ENCODE measurements at places on chromosomes 1 and 21. TPM values are rescaled to one million over a fixed set of nuclear protein-coding genes. Genes with fewer than 3 reads are reported as not detected.

DNA sequence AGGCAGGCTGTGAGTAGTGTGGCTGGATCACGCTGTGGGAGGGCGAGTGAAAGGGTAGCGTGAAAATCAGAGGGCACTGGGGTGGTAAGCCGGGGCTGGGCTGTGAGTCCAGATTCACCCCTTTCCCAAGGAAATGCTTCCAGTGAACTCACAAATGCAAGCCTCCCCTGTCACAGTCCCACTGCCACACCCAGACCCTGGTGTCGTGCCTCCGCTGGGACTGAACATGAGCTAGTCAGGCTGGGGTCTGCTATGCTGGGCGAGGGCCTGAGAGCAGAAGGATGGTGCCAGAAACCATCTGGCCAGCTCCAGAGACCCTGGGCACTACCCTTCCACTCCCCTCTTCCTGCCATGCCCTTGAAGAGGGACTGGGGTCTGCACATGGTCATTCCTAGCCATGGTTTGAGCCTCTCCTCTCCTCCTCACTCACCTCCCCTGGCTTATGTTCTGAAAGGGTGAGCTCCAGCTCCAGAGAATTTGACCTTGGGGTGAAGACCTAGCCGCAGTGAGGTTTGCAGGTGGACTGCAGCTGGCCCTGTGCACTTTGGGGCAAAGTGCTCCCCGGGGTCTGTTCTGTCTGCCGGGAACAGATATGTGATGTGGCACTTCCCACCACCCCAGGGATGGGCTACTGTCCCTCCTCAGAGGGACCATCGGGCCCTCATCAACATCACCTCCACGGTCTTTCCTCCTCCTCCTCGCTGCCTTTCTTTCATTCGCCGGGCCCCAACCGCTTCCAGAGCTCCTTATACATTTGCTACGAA, 365.6 kb downstream of the RPS6KC1 start:
- no peak for DNase-seq

DNA sequence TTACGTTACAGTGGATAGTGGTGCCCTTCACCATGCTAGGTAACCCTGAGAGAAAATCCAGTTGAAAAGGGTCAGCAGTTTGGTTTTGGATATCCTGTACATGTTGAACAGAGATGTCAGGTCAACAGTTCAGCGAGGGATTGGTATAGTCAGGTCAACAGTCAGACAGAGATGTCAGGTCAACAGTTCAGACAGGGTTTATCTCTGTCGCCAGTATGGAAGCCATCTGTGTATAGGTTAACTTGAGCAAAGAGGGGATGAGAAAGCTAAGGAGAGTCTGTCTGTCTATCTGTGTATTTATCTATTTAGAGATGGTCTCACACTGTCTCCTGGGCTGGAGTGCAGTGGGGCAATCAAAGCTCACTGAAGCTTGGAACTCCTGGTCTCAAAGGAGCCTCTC, 17.7 kb downstream of the DHDDS start:
- DNase-seq = no peak

DNA sequence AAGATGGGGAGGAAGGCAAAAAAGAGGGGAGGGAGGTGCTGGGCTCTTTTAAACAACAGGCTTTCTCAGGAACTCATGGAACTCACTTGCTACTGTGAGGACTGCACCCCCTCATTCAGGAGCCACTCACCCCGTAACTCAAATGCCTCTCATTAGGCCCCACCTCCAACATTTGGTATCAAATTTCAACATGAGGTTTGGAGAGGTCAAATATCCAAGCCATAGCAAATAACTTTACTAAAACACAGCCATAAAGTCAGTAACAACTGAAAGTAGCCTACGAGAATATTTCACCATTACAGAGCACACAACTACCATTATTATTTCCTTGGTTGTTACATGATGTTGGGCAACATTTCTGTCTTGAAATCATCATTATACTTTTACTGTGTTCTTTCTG, 13.1 kb upstream of the DMRTB1 start:
- no peak for DNase-seq

GRCh38 chr1:94796266-94796665, 23.9 kb upstream of the SLC44A3 start:
- DNase-seq = no peak

DNA sequence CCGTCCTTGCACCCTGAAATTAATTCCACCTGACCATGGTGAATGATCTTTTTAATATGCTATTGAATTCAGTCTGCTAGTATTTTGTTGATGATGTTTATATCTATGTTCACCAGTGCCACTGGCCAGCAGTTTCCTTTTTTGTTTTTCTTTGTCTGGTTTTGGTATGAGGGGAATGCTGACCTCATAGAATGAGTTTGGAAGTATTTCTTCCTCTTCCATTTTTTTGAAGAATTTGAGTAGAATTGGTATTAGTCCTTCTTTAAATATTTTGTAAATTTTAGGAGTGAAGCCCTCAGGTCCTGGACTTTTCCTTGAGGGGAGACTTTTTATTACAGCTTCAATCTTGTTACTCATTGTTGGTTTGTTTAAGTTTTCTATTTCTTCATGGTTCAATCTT, 231.6 kb downstream of the MRPL39 start:
- no peak for DNase-seq

GRCh38 chr1:190274721-190275120, 202.9 kb downstream of the BRINP3 start:
- DNase-seq = no peak

DNA sequence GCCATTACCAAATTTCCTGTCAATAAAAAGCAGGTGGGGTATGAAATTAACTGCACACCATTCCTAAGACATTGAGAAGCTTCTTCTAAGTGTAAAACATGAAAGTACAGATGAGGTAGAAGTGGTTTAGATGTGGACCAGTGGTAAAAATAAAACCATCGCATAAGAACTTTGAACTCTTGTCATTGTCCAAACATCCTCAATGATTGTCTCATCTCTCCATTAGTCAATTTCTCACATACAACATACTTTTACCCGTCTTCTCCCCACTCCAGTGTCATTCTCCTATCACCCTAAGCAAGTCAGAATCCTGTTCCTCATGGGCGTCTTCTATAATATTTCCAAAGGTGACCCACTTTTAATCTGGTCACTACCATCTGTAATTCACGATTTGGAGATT, 24.3 kb upstream of the SLC19A2 start:
- DNase-seq = no peak

DNA sequence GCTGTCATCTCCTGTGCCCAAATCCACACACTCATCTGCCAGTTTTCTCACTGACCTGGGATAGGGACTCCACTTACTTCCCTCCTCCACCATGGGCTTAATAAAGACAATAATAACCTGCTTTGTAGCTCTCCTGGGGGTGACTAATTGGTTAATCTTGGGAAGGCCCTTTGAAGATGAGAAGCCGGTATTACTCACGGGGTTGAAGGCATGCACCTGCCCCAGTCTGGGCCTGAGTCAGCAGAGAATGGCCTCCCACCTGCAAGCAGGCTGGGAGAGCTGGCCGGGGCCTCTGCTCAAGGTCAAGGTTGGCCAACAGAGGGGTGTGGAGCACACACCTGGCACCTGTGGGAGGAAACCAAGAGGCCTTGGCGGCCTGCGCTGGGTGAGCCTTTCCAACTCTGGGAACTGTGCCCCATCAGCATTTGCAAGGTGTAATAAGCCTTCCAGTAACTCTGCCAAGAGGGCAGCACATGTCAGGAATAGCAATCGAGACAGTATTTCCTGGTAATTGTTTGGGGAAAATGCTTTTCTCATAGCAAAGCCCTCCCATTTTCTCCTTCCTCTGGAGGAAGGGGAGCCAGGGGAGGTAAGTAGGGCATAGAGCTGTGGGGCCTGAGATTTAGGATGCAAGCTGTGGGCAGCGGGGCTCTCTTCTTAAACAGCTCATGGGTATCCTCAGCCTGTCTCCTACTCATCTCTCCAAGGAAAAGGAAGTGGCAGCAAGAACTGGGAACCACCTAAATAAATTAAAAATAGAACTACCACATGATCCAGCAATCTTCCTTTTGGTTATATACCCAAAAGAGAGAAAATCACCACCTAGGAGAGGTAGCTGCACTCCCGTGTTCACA, 49.0 kb downstream of the TOMM20 start:
- DNase-seq = no peak

DNA sequence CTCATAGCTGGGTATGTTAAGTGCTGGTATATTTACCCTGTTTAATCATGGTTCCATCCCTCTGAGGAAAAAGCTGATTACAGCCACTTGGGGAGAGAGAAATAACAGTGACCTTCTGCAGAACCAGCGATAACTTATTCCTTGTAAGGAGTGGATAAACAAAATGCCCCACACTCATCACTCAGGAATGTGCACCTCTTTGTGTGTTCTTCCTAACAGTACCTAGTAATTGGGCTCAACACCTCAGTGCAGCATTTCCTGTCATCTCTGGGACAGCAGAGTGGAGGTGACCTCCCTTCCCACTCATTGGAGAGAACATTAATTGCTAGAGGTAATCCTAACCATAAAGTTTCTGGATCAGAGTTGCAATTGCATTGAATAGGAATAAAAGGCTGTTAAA, 112.5 kb upstream of the F3 start:
- no peak for DNase-seq

DNA sequence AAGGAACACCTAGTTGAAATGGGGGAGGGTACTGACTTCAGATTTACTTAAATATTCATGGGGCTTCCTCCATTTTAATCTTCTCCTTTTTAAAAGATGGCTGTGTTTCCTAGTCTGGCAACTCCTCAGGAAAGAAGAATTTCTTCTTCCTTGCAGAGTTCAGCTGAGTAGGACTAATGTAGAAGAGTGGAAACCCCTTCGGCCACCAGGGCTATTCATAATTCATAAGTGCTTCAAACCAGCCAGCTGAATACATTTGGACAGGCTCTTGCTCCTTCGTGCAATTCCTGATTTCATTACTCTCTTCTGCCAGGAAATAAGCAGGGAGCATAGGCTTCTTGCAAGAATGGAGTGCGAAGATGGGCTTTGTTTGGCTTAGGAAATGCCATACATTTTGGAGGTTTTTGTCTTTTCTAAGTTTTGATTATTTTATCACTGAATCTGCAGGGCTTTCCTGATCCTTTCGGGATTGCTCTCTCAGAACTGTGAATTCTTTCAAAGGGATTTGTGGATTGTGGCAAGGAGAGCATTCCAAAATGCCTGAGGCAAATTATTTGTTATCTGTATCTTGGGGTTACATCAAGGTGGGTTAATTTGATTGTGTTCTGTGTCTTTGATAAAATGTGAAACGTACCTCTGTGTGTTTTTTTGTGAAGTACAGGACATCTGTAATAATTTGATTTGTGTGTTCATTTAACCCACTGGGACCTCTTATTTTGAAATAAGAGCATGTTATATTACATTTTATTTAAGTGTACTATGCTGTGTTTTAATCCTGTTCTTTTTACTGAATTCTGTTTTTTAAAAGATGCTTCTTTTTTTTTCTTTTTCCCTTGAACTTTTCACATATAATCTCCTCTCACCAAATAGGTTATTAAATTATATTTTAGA, 179.4 kb upstream of the SGIP1 start:
- no peak for DNase-seq

DNA sequence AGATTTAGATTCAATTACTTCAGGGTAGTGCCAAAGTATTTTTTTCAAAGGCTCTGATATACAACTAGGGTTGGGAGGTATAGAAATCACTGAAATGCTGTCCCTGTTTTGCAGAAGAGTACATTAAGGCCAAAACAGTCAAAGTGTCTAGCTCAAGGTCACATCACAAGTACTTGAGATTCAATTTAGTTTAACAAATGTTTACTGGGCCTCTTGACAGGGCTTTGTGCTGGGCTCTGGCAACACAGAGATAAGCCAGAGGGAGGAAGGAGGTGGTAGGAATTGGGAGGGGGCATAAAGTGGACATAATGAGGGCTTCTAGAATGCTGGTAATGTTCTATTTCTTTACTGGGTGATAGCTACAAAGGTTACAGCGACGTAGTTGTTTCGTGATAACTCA, 2.3 kb upstream of the SLC9A1 start:
- DNase-seq = no peak

KLHL17 gene
- 10.7 TPM for total RNA-seq

TLR5 gene
- 0.68 TPM for total RNA-seq

NFASC gene
- total RNA-seq = 3.7 TPM

ETV3L gene
- not detected for total RNA-seq

SAMD13 gene
- 4.6 TPM for total RNA-seq

LMX1A gene
- total RNA-seq = 8.7 TPM

OR2T29 gene
- not detected for total RNA-seq

CADM3 gene
- 6.9 TPM for total RNA-seq

MROH9 gene
- total RNA-seq = not detected

ENAH gene
- total RNA-seq = 346 TPM

TMEM240 gene
- 13.3 TPM for total RNA-seq

Data from neural progenitor cell (in vitro differentiated cells).